Non-pigmented ciliary epithelial cell (primary cell): ENCODE measurements at places on chromosomes 2 and 18.

- DNase-seq: no peak
Measured at GRCh38 chr2:201194097-201194496, 11.2 kb downstream of the CASP10 start.

DNA sequence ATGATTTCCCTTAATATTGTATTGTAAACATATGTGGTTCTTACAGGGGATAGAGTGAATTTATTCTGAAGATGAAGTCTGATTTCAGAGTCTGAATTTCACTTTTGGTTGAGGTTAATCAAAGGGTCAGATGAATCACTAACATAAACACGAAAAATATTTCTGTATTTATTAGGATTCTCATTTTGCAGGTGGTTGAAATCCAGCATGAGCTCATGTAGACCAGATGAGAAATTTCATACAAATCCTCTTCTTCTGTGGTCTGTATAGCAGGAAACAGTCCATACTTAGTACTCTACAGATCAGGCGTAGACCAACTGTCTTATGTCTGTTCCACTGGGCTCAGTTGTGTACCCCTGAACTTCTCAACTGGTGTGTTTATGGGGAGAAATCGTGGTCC, 157.8 kb downstream of the BABAM2 start:
- peak; percentile 24 for DNase-seq

GRCh38 chr2:173962031-173962430, 3.1 kb downstream of the SP3 start:
- DNase-seq: no peak

GRCh38 chr2:211611061-211611518, 927.5 kb downstream of the ERBB4 start:
- no peak for DNase-seq

GRCh38 chr18:68714366-68714711, 569 bp downstream of the TMX3 start:
- DNase-seq: no peak

GRCh38 chr2:234091432-234091879, 41.0 kb downstream of the SPP2 start:
- no peak for DNase-seq

- DNase-seq: no peak
Measured at GRCh38 chr2:10475811-10476660, 27.9 kb upstream of the ODC1 start.

DNA sequence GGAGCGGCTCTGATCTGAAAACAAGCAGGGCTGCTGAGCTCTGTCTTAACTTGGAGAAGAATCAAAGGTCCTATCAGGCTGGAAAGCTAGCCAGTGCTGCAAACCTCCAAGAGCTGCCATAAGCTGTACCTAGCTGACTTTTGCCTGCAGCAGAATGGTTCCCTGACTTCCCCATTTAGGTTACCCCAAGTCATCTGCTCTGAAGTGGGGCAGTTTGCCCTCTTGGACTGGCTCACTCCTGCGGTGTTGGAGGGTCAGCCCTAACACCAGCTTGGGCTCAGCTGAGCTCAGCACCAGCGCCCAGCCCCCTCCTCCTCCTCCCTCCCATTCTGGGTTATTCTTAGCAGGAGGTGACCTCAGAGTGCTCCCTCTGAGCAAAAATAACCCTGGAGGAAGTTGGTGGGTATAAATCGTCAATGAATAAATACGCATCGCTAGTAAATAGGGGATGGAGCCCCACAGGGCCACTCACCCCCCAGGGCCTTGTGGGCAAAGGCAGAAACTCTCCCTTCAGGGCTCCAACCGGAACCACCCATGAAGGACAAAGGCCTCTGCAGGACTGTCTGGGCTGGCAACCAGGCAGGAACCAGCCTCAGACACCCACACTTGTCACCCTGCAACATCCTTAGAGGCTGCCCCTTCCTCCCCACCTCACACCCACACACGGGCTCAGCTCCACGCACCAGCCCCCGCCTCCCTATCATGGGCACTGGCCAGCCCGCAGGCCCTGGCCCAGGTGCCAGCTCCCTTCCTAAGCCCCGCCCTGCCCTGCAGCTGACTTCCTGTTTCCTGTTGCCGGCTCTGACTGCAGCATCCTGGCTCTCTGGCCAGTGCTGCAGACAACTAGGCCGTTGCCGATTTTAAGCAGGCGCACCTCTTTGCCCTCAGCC, 46.9 kb downstream of the DNMT3A start:
- no peak for DNase-seq

DNA sequence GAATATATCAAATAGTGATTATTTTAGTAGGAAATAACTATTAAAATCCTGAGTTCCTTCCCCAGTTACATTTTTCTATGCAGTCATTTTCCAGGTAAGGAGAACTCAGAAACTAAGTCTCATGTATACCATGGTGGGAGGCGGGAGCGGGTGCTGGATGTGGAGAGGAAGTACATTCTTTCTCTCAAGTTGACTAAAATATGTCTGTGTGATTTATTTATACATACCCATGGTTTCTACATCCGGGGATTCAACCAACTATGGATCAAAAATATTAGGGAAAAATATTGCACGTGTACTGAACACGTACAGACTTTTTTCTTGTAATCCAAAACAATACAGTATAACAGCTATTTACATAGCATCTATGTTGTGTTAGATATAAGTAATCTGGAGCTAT, 6.8 kb downstream of the ZCCHC2 start:
- DNase-seq: no peak

DNA sequence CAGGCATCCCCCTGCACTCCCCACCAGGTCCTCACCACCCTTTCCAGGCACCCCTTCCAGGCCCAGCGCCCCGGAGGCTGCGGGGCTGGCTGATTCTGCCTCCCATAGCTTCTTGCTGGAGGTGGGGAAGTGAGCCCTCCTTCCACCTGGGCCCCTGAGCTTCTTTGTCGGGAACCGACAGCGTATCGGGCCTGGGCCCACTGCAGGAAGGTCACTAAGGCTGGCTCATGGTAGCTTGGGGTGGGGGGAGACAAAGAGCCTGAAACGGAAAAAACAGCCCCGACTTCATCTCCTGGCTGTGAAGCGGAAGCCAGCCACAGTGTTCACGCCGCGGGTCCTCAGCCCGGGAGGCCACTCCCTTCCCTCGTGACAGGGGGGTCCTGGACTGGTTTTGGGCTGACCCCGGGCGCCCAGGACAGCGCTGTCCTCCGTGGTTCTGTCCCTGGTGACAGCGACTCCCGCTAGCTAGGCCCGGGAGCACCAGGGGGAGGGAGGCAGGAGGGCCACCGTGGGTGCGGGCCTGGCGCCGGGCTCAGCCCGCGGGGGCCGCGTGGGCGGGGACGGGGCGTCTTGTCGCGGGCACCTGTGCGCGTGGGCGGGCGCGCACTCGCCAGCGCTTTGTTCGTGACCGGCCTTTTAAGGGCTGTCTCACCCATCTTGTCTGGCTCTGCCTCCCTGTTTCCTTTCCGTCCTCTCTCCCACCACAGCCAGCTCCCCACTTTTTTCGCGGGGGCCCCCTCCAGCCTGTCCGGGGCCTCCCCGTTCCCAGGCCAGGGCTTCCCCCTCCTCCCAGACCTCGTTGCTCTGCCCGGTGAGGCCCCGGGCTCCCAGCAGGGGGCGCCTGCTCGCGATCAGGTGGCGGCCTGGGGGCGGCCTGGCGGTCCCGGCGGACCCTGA, 64.9 kb downstream of the DNMT3A start:
- no peak for DNase-seq

- DNase-seq: no peak
Measured at GRCh38 chr2:199282309-199282708, 175.4 kb downstream of the SATB2 start.

- DNase-seq: peak; percentile 88
Measured at GRCh38 chr2:217162533-217162932, 302.7 kb upstream of the TNP1 start.

GRCh38 chr18:54479365-54479764, 111.7 kb upstream of the DYNAP start:
- no peak for DNase-seq

- no peak for DNase-seq
Measured at GRCh38 chr2:151410485-151410834, 758 bp downstream of the RIF1 start.

GRCh38 chr2:47561371-47561770, 158.4 kb downstream of the MSH2 start:
- no peak for DNase-seq

GRCh38 chr18:46054956-46055837, 16.9 kb downstream of the PSTPIP2 start:
- DNase-seq: no peak

- no peak for DNase-seq
Measured at GRCh38 chr18:57738078-57738477, 65.0 kb downstream of the ATP8B1 start.

DNA sequence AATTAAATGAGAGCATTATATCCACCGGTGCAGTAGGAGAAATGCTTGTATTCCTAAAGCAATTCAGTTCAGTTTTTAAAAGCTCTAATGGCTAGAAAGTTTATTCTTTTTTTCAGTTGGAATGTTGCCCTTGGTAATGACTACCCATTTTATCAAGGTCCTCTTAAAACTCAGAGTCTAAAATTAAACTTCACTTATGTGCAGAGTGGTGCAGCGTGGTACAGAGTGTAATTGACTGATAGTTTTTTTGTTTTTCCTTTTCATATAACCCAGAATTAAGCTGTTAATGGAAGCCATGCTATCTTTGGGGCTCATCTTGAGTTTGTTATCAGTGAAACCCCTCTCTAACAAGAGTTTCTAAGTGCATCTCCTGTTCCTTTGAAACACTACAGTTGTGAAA, 21.4 kb downstream of the NCOA1 start:
- no peak for DNase-seq

GRCh38 chr2:200778038-200778437, 33.7 kb upstream of the BZW1 start:
- no peak for DNase-seq

- no peak for DNase-seq
Measured at GRCh38 chr2:69251943-69252342, 135.1 kb downstream of the GFPT1 start.

DNA sequence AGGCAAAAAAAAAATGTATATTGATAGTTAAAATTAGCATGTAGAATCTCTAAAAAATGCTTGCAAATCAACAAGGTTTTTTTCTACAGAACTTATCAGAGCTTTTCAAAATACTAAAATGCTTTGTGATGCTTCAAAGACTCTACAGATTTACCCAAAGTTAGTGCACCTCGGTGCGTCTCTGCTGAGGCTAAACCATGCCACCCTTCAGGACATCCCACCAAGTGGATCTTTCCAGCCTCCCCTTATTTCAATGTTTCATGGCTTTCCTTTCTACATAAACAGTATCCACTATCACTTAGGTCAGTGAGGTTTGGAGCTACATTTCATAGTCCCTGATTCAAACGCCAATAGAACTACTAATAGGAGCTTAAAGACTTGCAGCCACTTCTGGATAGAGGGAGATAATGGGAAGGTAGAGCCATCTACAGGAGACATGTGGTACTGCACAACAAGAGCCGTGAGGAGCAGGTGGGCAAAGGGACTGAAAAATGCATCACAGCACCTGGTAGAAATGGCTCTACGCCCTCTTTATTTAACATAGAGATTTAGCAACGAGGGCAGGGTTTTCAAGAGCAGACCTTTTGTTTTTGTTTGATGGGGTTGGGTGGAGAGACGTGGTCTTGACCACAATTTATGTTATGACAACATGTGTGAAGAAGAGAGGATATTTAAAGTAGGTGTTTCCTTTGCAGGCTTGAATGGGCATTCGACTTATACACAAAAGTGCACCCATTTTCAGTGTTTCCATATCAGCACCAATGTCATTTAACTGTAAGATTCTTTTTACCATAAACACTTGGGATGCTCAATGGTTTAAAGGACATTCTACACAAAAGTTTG, 56.1 kb upstream of the SLC35G4 start:
- peak; percentile 18 for DNase-seq

DNA sequence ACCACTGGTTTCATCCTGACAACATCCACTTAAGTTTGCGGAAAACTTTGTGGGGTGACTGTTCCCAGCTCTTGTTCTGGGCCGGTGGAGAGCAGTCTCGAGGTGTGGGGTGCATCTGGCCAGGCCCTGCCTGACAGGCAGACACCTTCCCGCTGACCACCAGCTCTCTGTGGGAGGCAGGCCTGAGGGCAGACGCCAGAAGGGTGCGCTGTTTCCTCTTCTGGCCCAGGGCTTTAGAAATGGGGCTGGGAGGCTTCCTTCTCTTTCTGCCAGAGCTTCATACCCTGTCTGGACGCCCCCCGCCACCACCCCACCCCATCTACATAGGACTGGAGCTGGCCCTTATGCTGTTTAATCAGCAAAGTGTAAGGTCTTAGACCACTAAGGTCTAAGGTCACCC, 263.8 kb downstream of the LOXHD1 start:
- no peak for DNase-seq

GRCh38 chr2:54373855-54374254, 82.3 kb upstream of the SPTBN1 start:
- DNase-seq: no peak

DNA sequence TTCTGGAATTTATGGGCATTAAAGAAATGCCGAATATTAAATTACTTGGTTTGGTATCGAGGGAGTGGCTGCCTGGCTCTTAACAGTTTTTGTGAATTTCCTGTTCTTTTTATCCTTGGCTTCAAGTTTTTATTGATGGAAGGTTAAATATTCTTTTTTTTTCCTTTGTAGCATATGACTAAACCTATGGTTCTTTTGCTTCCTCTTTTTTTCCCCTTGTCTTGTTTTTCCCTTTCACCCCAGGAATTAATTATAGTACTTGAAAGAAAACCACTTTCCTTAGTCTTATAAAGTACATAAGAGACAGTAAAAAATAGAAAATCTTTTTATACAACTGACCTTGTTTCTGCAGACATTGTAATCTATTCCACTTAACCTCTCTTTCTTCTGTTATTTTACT, 42.4 kb downstream of the MGAT5 start:
- no peak for DNase-seq

DNA sequence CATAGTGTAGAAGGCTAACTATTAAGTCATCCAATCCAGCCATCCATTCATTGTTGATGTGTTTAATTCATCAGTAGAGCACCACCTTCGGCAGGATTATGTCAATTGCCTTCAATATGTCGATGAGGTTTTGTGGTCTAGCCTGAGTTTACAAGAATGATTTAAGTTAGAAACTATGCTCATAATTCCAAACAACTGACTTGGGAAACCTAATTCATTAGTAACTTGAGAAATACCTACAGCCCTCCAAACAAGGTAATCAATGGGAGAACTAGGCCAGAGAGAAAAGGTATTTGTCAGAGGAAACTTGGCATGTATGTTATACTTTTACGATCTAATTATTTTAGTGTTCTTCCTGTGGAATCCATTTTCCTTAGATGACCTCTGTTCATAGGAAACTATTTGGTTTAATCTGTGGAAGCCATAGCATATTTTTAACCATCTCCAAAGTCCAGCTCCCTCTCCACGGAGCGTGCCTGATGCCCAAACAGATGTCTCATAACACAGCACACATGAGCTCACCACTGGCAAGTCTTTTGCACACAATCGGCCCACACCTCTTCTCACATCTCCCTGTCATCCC, 148.5 kb downstream of the GFPT1 start:
- no peak for DNase-seq

DNA sequence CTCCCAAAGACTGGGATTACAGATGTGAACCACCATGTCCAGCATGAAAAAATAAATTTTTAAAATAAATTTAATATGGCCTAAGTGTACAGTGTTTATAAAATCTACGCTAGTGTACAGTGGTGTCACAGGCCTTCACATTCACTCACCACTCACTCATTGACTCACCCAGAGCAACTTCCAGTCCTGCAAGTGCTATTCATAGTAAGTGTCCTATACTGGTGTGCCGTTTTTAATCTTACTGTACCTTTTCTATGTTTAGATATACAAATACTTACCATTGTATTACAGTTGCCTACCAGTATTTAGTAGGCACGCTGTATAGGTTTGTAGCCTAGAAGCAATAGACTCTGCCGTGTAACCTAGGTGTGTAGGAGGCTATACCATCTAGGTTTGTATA, 291.6 kb upstream of the STON1 start:
- no peak for DNase-seq
